ENCODE measurements at places on chromosomes 6 and 20. TPM values are rescaled to one million over a fixed set of nuclear protein-coding genes. Genes with fewer than 3 reads are reported as not detected.

FAM83B gene
- 12.2 TPM for total RNA-seq

RFX6 gene
- total RNA-seq, result 3.8 TPM

FGD2 gene
- not detected for total RNA-seq

PACRG gene
- 1.7 TPM for total RNA-seq

AGER gene
- total RNA-seq, result 28.1 TPM

TAP1 gene
- total RNA-seq, result 9.3 TPM

IMPG1 gene
- not detected for total RNA-seq

DNA sequence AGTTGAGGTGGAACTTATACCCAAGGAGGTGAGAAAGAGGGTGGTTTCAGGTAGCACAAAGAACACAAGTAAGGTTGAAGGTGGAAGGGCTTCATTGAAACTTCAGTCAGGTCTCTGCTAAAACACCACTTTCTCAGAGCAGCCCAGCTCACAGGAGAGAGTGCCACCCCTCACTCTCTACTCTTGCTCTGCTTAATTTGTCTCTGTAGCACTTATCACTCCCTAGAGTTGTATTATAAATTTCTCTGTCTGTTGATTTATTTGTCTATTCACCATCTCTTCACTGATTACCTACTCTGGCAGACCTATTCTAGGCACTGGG, 353.8 kb upstream of the CNR1 start:
- peaks cover 5% of the 10 kb centered on the region for H3K4me1 ChIP-seq
- H3K4me3 ChIP-seq, result no peak overlapping the region
- H3K27ac ChIP-seq, result no peak overlapping the region
- no peaks in the 10 kb centered on the region for H3K27me3 ChIP-seq

- H3K27me3 ChIP-seq, result peaks cover 43% of the 10 kb centered on the region
- H3K4me3 ChIP-seq, result no peak overlapping the region
- H3K27ac ChIP-seq, result no peak overlapping the region
- no peaks in the 10 kb centered on the region for H3K4me1 ChIP-seq
- DNase-seq, result no peak
Measured at GRCh38 chr6:40661726-40662125, 74.6 kb upstream of the LRFN2 start.

DNA sequence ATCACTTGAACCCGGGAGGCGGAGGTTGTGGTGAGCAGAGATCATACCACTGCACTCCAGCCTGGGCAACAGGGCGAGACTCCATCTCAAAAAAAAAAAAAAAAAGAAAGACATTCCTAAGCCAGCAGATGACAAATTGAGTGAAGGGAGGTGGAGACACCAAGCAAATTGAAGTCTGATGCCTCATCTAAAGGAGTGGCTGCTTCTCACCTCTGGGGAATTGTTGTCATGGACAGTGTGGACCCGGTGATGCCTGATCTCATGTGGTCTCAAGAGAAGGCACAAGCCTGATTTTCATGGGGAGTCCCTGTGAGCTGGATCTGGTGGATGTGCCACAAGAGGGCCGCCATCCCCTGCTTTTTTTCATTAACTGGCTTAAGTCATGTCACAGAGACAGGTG, 272.0 kb downstream of the ZNF217 start:
- H3K27ac ChIP-seq, result no peak overlapping the region
- no peak for DNase-seq
- no peaks in the 10 kb centered on the region for H3K27me3 ChIP-seq
- H3K4me3 ChIP-seq, result no peak overlapping the region

GRCh38 chr20:17822039-17822438, 122.3 kb downstream of the BANF2 start:
- H3K27me3 ChIP-seq, result no peaks in the 10 kb centered on the region
- no peak for DNase-seq
- H3K4me3 ChIP-seq, result no peak overlapping the region
- peak overlapping the region; percentile 48 for H3K27ac ChIP-seq

DNA sequence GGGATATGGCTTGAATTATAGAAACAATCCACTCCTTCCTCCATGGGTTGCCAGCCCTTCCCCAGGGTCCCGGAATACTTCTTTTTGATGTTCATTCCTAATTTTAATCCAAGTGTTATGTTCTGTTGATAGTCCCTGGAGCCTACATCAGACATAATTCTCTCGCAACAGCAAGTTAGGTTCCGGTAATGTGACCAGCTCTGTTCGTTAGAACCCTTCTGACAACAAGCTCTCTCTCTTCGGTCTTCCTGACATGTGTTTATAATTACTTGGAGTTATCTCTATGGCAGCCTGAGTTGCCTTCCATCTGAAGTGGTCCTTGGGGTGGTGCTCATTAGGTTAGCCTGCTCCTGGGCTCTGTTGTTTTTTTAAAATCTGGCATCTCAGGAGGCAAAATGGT, 506.9 kb upstream of the JARID2 start:
- no peaks in the 10 kb centered on the region for H3K27me3 ChIP-seq
- H3K4me1 ChIP-seq, result peaks cover 3% of the 10 kb centered on the region

- peak; percentile 94 for DNase-seq
- no peaks in the 10 kb centered on the region for H3K36me3 ChIP-seq
- H3K27ac ChIP-seq, result peak within 1 kb of the TSS; percentile 93
- peaks cover 72% of the 10 kb centered on the region for H3K27me3 ChIP-seq
Measured at GRCh38 chr6:125749173-125749864, at the start of gene HEY2. HEY2 (plus strand) TSS chr6:125749632; CDS start chr6:125749777, 145 bp downstream.

GRCh38 chr6:50993941-50994720, 175.5 kb downstream of the TFAP2B start:
- DNase-seq, result no peak
- H3K4me1 ChIP-seq, result peaks cover 5% of the 10 kb centered on the region

- no peak overlapping the region for H3K27ac ChIP-seq
- peaks cover 10% of the 10 kb centered on the region for H3K36me3 ChIP-seq
- H3K4me3 ChIP-seq, result no peak overlapping the region
- H3K4me1 ChIP-seq, result peaks cover 16% of the 10 kb centered on the region
- H3K27me3 ChIP-seq, result no peaks in the 10 kb centered on the region
- no peak for DNase-seq
Measured at GRCh38 chr20:45967551-45968080, 4.4 kb downstream of the ZNF335 start.

GRCh38 chr20:23641936-23642751, 4.4 kb upstream of the CST3 start:
- no peak overlapping the region for H3K27ac ChIP-seq
- H3K27me3 ChIP-seq, result no peaks in the 10 kb centered on the region
- H3K4me3 ChIP-seq, result no peak overlapping the region
- H3K36me3 ChIP-seq, result no peaks in the 10 kb centered on the region

- H3K27ac ChIP-seq, result no peak overlapping the region
- no peaks in the 10 kb centered on the region for H3K36me3 ChIP-seq
- H3K4me3 ChIP-seq, result no peak overlapping the region
- no peaks in the 10 kb centered on the region for H3K4me1 ChIP-seq
- DNase-seq, result no peak
Measured at GRCh38 chr6:142265476-142265875, 36.3 kb upstream of the ADGRG6 start.

DNA sequence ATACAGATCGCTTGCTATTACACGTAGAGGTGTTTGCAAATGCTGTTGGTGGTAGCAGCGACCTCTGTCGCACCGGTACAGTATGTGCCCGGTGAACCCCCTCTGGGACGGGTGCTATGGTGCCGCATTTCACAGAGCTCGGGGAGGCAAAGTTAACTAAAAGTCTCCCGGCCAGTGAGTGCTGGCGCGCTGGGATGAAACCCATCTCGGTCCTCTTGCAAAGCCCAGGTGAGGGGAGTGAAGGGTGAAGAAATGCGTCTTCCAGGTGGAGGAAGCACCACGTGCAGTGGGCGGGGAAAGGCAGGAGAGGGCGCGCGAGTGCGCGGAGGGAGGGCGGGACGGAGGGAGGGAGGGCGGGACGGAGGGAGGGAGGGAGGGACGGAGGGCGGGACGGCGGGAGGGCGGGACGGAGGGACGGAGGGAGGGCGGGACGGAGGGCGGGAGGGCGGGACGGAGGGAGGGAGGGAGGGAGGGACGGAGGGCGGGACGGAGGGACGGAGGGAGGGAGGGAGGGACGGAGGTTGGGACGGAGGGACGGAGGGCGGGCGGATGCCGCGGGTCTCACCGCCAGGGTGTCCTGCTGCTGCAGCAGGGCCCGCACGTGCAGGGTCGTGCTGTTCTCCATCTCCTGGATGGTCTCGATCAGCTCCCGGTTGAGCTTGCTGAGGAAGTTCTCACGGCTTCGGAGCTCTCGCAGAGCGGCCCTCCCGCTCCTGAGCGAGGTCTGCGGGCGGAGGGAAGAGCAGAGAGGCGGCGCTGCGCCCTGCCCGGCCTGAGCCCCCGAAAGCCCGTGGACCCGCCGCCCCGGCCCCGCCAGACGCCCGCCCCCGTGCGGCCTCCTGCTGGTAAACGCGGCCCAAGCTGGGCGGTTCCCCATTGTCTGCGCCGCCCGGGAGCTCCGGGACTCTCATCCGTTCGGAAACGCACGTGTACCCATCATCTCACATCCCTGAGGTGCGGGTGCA, 11.7 kb downstream of the C20orf96 start:
- H3K4me1 ChIP-seq, result peaks cover 2% of the 10 kb centered on the region
- DNase-seq, result no peak
- no peaks in the 10 kb centered on the region for H3K27me3 ChIP-seq
- peaks cover 57% of the 10 kb centered on the region for H3K36me3 ChIP-seq
- H3K27ac ChIP-seq, result no peak overlapping the region
- H3K4me3 ChIP-seq, result no peak overlapping the region

GRCh38 chr6:34560366-34561226, 4.5 kb upstream of the SPDEF start:
- H3K27me3 ChIP-seq, result no peaks in the 10 kb centered on the region
- no peak overlapping the region for H3K4me3 ChIP-seq
- no peak for DNase-seq
- H3K4me1 ChIP-seq, result no peaks in the 10 kb centered on the region
- H3K27ac ChIP-seq, result no peak overlapping the region

GRCh38 chr20:51941503-51941902, 139.2 kb upstream of the SALL4 start:
- no peaks in the 10 kb centered on the region for H3K36me3 ChIP-seq
- peaks cover 2% of the 10 kb centered on the region for H3K4me1 ChIP-seq
- no peaks in the 10 kb centered on the region for H3K27me3 ChIP-seq
- DNase-seq, result no peak

DNA sequence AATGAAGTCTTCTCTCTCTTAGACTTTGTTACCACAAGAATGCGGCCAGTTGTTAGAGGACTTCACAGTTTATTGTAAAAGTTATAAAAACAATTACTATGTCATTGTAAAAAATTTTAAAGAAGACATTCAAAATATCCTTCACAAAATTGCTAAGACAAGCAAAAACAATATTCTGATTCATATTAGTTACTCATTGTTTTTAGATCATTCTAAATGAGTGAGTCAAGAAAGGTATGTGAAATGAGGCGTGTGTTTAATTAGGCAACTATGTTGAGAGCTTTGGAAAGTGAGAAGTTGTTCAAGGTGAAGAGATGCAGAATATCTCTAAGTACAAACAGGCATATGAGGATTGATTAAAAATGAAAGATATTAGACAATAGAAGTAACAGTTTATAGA, 875.3 kb downstream of the EYS start:
- no peaks in the 10 kb centered on the region for H3K36me3 ChIP-seq
- DNase-seq, result no peak
- H3K4me1 ChIP-seq, result no peaks in the 10 kb centered on the region

DNA sequence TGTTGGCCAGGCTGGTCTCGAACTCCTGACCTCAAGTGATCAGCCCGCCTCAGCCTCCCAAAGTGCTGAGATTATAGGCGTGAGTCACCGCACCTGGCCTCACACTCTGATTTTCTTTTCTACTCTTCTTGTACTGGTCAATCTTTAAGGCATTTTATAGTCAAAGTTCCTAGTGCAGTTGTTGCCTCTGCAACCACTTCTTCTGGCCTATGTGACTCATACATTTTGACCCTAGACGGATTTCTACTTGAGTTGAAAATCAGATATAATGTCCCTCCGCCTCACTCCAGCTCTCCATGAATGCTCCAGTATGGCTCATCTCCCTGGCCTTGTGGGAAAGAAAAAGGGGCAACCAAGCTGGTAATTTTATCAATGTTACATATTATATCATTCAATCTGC, 42.4 kb downstream of the TNFRSF21 start:
- peaks cover 22% of the 10 kb centered on the region for H3K36me3 ChIP-seq
- no peaks in the 10 kb centered on the region for H3K27me3 ChIP-seq
- no peak overlapping the region for H3K4me3 ChIP-seq

GRCh38 chr6:148747471-148748165, 788 bp downstream of the UST start:
- peak; percentile 36 for DNase-seq
- no peak overlapping the region for H3K27ac ChIP-seq
- H3K36me3 ChIP-seq, result no peaks in the 10 kb centered on the region
- H3K4me3 ChIP-seq, result peak overlapping the region; percentile 73
- H3K27me3 ChIP-seq, result peaks cover 34% of the 10 kb centered on the region

GRCh38 chr6:122154912-122155575, 244.4 kb upstream of the HSF2 start:
- DNase-seq, result no peak
- peaks cover 19% of the 10 kb centered on the region for H3K4me1 ChIP-seq
- no peak overlapping the region for H3K27ac ChIP-seq
- H3K36me3 ChIP-seq, result no peaks in the 10 kb centered on the region
- no peak overlapping the region for H3K4me3 ChIP-seq
- H3K27me3 ChIP-seq, result no peaks in the 10 kb centered on the region

GRCh38 chr6:43088654-43089056, 12.5 kb downstream of the PTK7 start:
- DNase-seq, result no peak
- no peaks in the 10 kb centered on the region for H3K27me3 ChIP-seq
- H3K36me3 ChIP-seq, result no peaks in the 10 kb centered on the region
- H3K27ac ChIP-seq, result peak overlapping the region; percentile 98
- H3K4me1 ChIP-seq, result peaks cover 51% of the 10 kb centered on the region

GRCh38 chr6:31575335-31575901, at the start of gene TNF:
TNF (plus strand) TSS chr6:31575565; CDS start chr6:31575742, 177 bp downstream.
- H3K4me1 ChIP-seq, result peaks cover 5% of the 10 kb centered on the region
- H3K27me3 ChIP-seq, result no peaks in the 10 kb centered on the region
- DNase-seq, result no peak
- H3K36me3 ChIP-seq, result no peaks in the 10 kb centered on the region
- no peak within 1 kb of the TSS for H3K27ac ChIP-seq

DNA sequence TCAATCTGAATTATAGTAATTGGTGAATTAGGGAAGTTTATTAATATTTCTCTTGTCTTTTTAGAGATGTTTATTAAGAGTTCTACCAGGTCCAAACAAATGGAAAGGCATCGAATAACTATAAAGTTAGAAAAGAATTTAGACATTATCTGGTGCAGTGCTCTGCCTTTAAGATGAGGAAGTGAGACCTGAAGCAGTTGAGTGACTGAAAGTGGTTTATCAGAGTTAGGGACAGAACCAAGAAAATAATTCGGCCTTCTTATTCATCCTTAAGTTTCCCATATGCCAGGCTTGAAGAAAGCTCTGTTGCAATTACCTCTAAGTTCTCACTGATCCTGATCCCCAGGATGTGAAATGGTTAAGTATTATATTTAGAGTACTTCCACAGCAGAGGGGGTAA, 94.2 kb upstream of the FLRT3 start:
- no peak overlapping the region for H3K4me3 ChIP-seq
- H3K4me1 ChIP-seq, result peaks cover 2% of the 10 kb centered on the region
- DNase-seq, result no peak
- H3K27me3 ChIP-seq, result no peaks in the 10 kb centered on the region
- no peak overlapping the region for H3K27ac ChIP-seq
- H3K36me3 ChIP-seq, result no peaks in the 10 kb centered on the region
